ENCODE measurements at places on chromosomes 5 and 9.

DNA sequence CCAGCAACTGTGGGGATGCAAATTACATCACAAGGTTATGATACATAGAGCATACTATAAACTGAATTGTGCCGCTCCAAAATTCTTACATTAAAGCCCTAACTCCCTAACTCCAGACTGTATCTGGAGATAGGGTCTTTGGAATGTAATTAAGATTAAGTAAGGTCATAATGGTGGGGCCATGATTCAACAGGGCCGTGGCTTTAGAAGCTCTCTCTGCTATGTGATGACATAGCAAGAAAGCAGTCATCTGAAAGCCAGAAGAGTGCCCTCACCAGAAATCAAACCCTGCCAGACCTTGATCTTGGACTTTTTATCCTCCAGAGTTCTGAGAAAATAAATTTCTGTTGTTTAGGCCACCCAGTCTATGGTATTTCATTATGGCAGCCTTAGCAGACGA lies 123.9 kb downstream of the FBXL17 start:
- no peak for DNase-seq

DNA sequence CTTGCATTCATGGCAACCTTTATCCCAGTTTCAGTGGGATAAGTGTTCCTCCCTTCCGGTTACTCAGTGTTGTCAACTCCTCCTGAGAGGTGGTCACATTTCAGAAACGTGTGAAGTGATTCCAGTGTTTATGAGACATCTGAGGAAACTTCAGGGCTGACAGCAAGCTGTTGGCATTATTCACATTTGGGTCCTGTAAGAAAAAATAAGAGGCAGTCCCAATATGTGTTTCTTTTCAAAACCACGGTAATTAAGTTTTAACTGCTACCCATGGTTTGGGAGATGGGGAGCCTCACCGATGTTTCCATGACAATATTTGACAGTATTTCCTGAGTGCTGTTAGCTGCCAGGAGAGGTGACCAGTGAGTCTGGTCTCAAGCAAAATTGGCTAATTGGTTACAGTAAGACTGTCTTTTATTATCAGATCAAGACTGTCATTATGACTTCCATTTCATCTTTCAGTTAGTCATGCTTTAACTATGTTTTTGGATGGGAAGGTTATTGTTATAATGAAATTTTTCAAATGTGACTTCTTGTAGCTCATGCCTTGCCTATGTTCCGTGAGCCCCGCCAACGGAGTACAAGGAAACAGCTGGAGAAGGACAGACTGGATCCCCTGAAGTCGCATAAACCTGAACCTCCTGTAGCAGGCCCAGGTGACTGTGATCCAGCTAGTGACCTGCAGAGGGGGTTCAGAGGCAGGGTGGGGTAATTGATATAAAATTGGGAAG lies 115.3 kb downstream of the GDNF start:
- DNase-seq: no peak

DNA sequence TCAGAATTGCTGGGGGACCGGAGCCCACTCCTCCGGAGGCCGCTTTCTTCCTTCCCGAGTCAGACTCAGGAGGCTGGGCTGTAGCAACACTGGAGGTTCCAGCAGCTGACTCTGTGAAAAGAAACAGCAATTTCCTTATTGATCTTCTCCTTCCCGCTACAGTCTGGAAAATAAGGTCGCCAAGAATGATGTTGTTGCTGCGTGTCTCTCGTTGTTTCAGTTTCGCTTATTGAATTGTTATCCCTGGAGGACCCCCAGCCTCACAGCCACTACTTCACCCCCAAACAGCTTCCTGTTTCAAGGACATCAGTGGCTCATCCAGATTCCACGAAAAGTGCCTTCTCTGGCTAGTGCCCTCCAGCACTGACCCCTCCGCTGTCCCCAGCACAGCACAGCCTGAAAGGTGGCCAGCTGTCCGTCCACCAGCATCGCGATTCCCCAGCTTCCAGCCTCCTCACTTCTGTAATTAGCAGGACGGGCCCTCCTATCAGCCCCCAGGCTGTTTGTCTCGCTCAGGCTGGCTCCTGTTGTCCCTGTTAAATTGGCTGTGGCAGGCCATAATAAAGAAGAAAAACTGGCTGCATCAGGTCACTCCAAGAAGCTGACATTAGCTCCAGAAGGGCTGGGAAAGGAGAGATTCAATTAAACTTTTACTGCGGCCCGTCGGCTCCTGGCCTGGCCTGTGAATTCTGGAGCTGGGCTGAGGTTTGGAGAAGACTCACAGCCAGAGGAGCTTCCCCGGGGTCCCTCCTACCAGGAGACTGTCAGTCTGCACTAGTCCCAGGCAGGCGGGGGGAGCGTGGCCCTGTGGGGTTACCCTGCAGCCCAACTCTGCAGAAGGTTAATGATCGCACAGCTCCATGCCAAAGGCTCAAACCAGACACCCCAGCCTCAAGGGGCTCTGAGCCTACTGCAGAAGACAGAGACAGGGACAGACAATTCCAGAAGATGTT lies 40.5 kb downstream of the OLFM1 start:
- DNase-seq: no peak

GRCh38 chr5:1443171-1443570 lies 2.1 kb downstream of the SLC6A3 start:
- DNase-seq: no peak

- DNase-seq: no peak
Observed at GRCh38 chr9:92328225-92328624, 2.5 kb downstream of the CENPP start.

DNA sequence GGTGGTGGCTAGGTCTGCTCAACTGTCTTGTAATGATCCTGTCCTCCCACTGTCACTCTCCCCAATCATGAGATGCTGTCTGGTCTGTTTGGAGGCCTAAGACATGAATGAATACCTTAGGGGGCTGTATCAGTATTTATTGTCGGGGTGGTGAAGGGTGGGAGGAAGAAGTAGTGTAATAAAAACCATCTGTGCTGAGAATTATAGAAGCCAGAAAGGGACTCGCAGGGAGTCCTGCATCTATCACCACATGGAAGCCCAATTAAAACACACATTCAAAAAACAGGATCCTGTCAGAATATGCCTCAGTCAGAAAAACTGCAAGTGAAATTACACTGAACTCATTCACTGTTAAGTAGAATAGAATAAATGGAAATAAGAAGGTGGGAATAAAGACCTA lies 1134.3 kb upstream of the C9orf72 start:
- no peak for DNase-seq

- no peak for DNase-seq
Observed at GRCh38 chr5:171152382-171152781, 156.7 kb upstream of the TLX3 start.

GRCh38 chr9:106284296-106284695 lies 578.7 kb upstream of the ZNF462 start:
- no peak for DNase-seq

GRCh38 chr9:89668216-89668865 lies 63.5 kb downstream of the GADD45G start:
- DNase-seq: no peak

GRCh38 chr9:73665253-73665652 lies 513.6 kb downstream of the ANXA1 start:
- no peak for DNase-seq

Data from T follicular helper cell (primary cell).